CD4-positive, alpha-beta T cell (primary cell): ENCODE measurements at places on chromosomes 1 and 21.

GRCh38 chr1:119080586-119080985 is 59.9 kb downstream of the WARS2 start:
- DNase-seq = no peak
- no peak overlapping the region for H3K4me3 ChIP-seq
- H3K27ac ChIP-seq = no peak overlapping the region
- H3K27me3 ChIP-seq = no peaks in the 10 kb centered on the region

- H3K27me3 ChIP-seq = peaks cover 2% of the 10 kb centered on the region
- H3K4me3 ChIP-seq = no peak overlapping the region
- DNase-seq = no peak
- no peaks in the 10 kb centered on the region for H3K36me3 ChIP-seq
Observed at GRCh38 chr1:36748466-36748865, 265.8 kb upstream of the CSF3R start.

DNA sequence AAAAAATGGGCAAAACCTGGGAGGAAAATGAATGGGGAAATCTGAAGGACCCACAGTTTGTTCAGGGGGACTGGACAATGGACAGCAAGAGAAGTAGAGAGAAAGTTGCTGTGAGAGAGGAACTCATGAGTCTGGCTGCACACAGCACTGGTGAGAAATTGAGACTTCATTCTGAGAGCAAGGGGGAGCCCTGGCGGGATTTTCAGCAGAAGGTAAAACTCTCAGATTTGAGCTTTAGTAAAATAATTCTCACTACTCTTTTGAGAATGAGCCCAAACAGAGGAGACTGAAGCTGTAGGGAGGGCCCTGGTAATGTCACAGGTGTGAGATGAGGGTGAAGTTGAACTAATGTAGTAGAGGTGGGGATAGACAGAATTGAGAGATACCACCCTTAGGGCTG is 438.6 kb downstream of the OMA1 start:
- DNase-seq = no peak
- H3K4me1 ChIP-seq = no peaks in the 10 kb centered on the region
- no peaks in the 10 kb centered on the region for H3K27me3 ChIP-seq
- no peaks in the 10 kb centered on the region for H3K36me3 ChIP-seq
- no peak overlapping the region for H3K27ac ChIP-seq

GRCh38 chr1:44862829-44863401 is 19.9 kb upstream of the PTCH2 start:
- H3K36me3 ChIP-seq = peaks cover 3% of the 10 kb centered on the region
- DNase-seq = no peak
- no peaks in the 10 kb centered on the region for H3K4me1 ChIP-seq
- H3K4me3 ChIP-seq = no peak overlapping the region
- no peaks in the 10 kb centered on the region for H3K27me3 ChIP-seq

- H3K36me3 ChIP-seq = no peaks in the 10 kb centered on the region
- no peak overlapping the region for H3K27ac ChIP-seq
- H3K4me3 ChIP-seq = no peak overlapping the region
Observed at GRCh38 chr21:45786660-45787059, 143.1 kb downstream of the PCBP3 start.

DNA sequence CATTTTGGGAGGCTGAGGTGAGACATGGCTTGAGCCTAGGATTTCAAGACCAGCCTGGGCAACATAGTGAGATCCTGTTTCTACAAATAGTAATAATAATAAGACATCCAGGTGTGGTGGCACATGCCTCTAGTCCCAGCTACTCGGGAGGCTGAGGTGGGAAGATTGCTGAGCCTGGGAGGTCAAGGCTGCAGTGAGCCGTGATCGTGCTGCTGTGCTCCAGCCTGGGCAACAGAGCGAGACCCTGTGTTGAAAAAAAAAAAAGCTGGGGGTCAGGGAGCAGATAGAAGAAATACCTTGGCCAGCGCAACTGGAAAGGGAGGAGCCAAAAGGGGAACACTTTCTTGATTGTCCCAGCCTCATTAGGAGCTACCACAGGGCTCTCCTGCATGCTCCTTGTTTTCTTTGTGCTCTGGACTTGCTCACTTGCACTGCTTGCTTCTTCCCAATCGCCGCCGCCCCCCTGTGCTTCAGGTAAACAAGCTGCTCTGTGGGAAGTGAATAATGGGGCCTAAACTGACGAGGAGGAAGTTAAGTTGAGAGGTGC is 31.1 kb downstream of the PBX1 start:
- H3K27me3 ChIP-seq = no peaks in the 10 kb centered on the region
- no peak overlapping the region for H3K4me3 ChIP-seq
- no peak overlapping the region for H3K27ac ChIP-seq

GRCh38 chr1:81802707-81803430 is 2.1 kb downstream of the ADGRL2 start:
- H3K4me1 ChIP-seq = no peaks in the 10 kb centered on the region
- no peak for DNase-seq
- H3K4me3 ChIP-seq = no peak overlapping the region
- peaks cover 56% of the 10 kb centered on the region for H3K27me3 ChIP-seq
- H3K36me3 ChIP-seq = no peaks in the 10 kb centered on the region
- no peak overlapping the region for H3K27ac ChIP-seq

- peak; percentile 43 for DNase-seq
- H3K4me1 ChIP-seq = peaks cover 11% of the 10 kb centered on the region
- no peaks in the 10 kb centered on the region for H3K27me3 ChIP-seq
- H3K36me3 ChIP-seq = no peaks in the 10 kb centered on the region
- no peak overlapping the region for H3K27ac ChIP-seq
Observed at GRCh38 chr1:192609110-192610079, 26.6 kb upstream of the RGS13 start.

- no peak overlapping the region for H3K4me3 ChIP-seq
- H3K36me3 ChIP-seq = no peaks in the 10 kb centered on the region
- peaks cover 12% of the 10 kb centered on the region for H3K27me3 ChIP-seq
- H3K27ac ChIP-seq = no peak overlapping the region
- H3K4me1 ChIP-seq = no peaks in the 10 kb centered on the region
Observed at GRCh38 chr1:33610864-33611455, 138.5 kb downstream of the ZSCAN20 start.

GRCh38 chr1:31902510-31902860 is 35.7 kb downstream of the PTP4A2 start:
- DNase-seq = no peak
- no peaks in the 10 kb centered on the region for H3K27me3 ChIP-seq
- peaks cover 22% of the 10 kb centered on the region for H3K36me3 ChIP-seq
- no peaks in the 10 kb centered on the region for H3K4me1 ChIP-seq
- H3K27ac ChIP-seq = no peak overlapping the region
- H3K4me3 ChIP-seq = no peak overlapping the region

- H3K27me3 ChIP-seq = peaks cover 17% of the 10 kb centered on the region
- H3K27ac ChIP-seq = no peak overlapping the region
- no peaks in the 10 kb centered on the region for H3K36me3 ChIP-seq
- no peak for DNase-seq
Observed at GRCh38 chr1:227317523-227318015, 723 bp downstream of the CDC42BPA start.

GRCh38 chr1:203346060-203346768 is 4.7 kb downstream of the FMOD start:
- H3K4me3 ChIP-seq = no peak overlapping the region
- peaks cover 14% of the 10 kb centered on the region for H3K4me1 ChIP-seq
- peaks cover 17% of the 10 kb centered on the region for H3K27me3 ChIP-seq

GRCh38 chr1:67941746-67942145 is 108.5 kb upstream of the GNG12 start:
- no peak overlapping the region for H3K4me3 ChIP-seq
- no peak overlapping the region for H3K27ac ChIP-seq
- no peaks in the 10 kb centered on the region for H3K4me1 ChIP-seq
- H3K36me3 ChIP-seq = no peaks in the 10 kb centered on the region

GRCh38 chr1:189616893-189617292 is 860.8 kb downstream of the BRINP3 start:
- H3K36me3 ChIP-seq = no peaks in the 10 kb centered on the region
- H3K27ac ChIP-seq = no peak overlapping the region
- no peak for DNase-seq

GRCh38 chr1:229340496-229340895 is 2.4 kb downstream of the CCSAP start:
- H3K27ac ChIP-seq = no peak overlapping the region
- H3K27me3 ChIP-seq = no peaks in the 10 kb centered on the region
- H3K4me1 ChIP-seq = peaks cover 41% of the 10 kb centered on the region
- DNase-seq = no peak
- H3K4me3 ChIP-seq = peak overlapping the region; percentile 9
- peaks cover 1% of the 10 kb centered on the region for H3K36me3 ChIP-seq

- no peak overlapping the region for H3K4me3 ChIP-seq
- no peaks in the 10 kb centered on the region for H3K27me3 ChIP-seq
- H3K27ac ChIP-seq = no peak overlapping the region
- peaks cover 47% of the 10 kb centered on the region for H3K4me1 ChIP-seq
Observed at GRCh38 chr1:228161362-228161761, 4.2 kb upstream of the IBA57 start.

DNA sequence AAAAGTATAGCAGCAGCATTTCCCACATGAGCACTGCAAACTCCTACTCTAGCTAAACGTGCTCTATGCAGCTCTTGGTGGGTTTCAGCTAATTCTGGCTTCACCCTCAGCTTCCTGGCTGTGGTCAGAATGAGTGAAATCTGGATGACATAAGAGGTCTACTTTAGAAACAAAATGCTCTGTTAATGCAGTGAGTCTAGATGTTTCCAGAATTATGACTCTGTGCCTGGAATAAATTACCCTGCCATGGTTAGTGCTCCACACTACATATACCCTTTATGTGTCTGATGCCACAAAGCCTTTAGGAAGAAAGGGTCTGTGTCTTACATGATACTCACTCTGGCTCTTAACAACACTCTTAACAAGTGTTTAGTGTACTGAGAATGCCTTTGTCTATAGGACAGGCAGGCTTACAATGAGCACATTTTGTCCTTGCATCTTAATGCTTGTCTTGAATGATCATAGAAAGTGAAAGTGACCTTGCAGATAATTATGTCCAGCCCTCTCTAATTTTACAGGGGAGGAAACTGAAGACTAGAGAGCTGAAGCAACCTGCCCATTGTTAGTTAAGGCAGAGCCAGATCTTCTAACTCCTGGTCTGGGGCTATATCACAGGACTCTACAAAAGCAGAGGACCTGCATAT is 9.2 kb downstream of the S100A10 start:
- H3K4me1 ChIP-seq = peaks cover 29% of the 10 kb centered on the region
- H3K27me3 ChIP-seq = no peaks in the 10 kb centered on the region
- DNase-seq = no peak
- H3K27ac ChIP-seq = no peak overlapping the region

DNA sequence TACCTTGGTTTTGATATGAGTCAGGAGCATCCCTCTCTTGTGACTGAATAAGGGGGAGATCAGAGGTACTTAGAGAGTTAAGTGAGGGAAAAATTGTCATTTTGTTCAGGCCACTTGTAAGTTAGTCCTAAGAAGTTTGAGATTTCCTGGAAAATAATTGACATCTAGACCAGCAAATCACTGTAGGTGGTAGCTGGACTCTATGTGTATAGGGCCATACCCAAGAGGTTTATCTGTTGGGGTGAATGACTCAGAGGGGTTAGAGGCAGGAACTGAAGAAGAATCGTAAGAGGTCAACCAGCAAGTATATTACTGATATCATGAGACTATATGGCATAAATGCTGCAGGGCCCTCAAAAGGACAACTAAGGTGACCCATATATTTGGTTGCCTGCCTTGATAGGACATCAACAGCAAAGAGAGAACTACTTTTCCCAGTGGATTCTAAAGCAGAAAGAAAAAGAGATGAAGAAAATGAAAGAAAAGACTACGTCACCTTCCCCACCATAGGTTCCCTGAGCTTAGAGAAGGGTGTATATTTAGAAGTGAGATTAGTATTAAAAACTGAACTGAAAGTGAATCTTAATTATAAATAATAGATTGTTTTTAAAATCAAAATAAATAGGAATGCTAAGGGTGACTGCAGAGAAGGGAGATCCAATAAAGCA is 8.0 kb upstream of the RNPC3 start:
- no peaks in the 10 kb centered on the region for H3K36me3 ChIP-seq
- no peak overlapping the region for H3K27ac ChIP-seq
- no peaks in the 10 kb centered on the region for H3K27me3 ChIP-seq
- no peak overlapping the region for H3K4me3 ChIP-seq
- no peak for DNase-seq

GRCh38 chr1:229480495-229480894 is 27.6 kb downstream of the NUP133 start:
- H3K27ac ChIP-seq = no peak overlapping the region
- no peak overlapping the region for H3K4me3 ChIP-seq
- H3K4me1 ChIP-seq = no peaks in the 10 kb centered on the region
- no peak for DNase-seq
- peaks cover 68% of the 10 kb centered on the region for H3K36me3 ChIP-seq
- no peaks in the 10 kb centered on the region for H3K27me3 ChIP-seq

GRCh38 chr1:234556245-234556943 is 53.6 kb downstream of the IRF2BP2 start:
- H3K4me3 ChIP-seq = no peak overlapping the region
- H3K27me3 ChIP-seq = no peaks in the 10 kb centered on the region
- H3K27ac ChIP-seq = no peak overlapping the region
- H3K4me1 ChIP-seq = no peaks in the 10 kb centered on the region
- no peaks in the 10 kb centered on the region for H3K36me3 ChIP-seq
- DNase-seq = no peak

GRCh38 chr1:22039594-22040285 is 12.8 kb upstream of the CDC42 start:
- peak overlapping the region; percentile 44 for H3K4me3 ChIP-seq
- peaks cover 82% of the 10 kb centered on the region for H3K4me1 ChIP-seq
- peak overlapping the region; percentile 97 for H3K27ac ChIP-seq

DNA sequence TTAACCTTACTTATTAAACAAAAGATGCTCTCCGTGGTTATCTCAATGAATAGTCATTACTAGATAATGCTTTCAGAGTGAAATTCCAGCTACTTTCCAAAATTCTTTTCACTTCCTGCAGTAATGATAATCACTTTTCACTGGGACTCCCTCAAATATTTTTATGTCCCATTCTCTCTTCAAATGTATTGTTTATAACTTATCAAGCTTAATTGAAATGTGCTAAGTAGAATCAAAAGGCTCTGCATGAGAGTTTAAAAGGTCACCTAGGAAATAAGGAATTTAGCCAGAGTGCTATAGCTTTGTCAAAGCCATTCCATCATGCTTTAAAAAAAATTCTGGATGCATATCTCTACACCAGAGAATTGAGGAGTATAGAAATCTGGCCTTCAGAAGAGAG is 106.4 kb downstream of the ODF2L start:
- no peaks in the 10 kb centered on the region for H3K4me1 ChIP-seq
- no peaks in the 10 kb centered on the region for H3K27me3 ChIP-seq
- DNase-seq = no peak
- H3K36me3 ChIP-seq = no peaks in the 10 kb centered on the region

- no peaks in the 10 kb centered on the region for H3K27me3 ChIP-seq
- peaks cover 6% of the 10 kb centered on the region for H3K4me1 ChIP-seq
- DNase-seq = no peak
- H3K36me3 ChIP-seq = peaks cover 6% of the 10 kb centered on the region
Observed at GRCh38 chr1:174991473-174991872, 8.3 kb upstream of the CACYBP start.
